Activated naive CD4-positive, alpha-beta T cell treated with anti-CD3 and anti-CD28 coated beads for 36 hours (primary cell): ENCODE measurements at places on chromosomes 13 and 19. TPM values are rescaled to one million over a fixed set of nuclear protein-coding genes. Genes with fewer than 3 reads are reported as not detected.

The SIGLEC8 gene
- total RNA-seq, result not detected

- no peak overlapping the region for H3K4me3 ChIP-seq
- no peaks in the 10 kb centered on the region for H3K36me3 ChIP-seq
- no peak for DNase-seq
- H3K4me1 ChIP-seq, result no peaks in the 10 kb centered on the region
Measured at GRCh38 chr13:87295636-87296035, 375.5 kb upstream of the SLITRK5 start.

The AMH gene
- total RNA-seq, result 2.6 TPM

GRCh38 chr19:50050406-50051227, 24.8 kb downstream of the ZNF473 start:
- H3K27ac ChIP-seq, result no peak overlapping the region
- H3K36me3 ChIP-seq, result peaks cover 25% of the 10 kb centered on the region
- peak; percentile 76 for DNase-seq

The ZSCAN1 gene
- not detected for total RNA-seq

- H3K27me3 ChIP-seq, result no peaks in the 10 kb centered on the region
- no peaks in the 10 kb centered on the region for H3K36me3 ChIP-seq
- no peaks in the 10 kb centered on the region for H3K4me1 ChIP-seq
- no peak overlapping the region for H3K27ac ChIP-seq
Measured at GRCh38 chr13:87769445-87769844, 98.3 kb downstream of the SLITRK5 start.

The USHBP1 gene
- total RNA-seq, result not detected

The KRTDAP gene
- not detected for total RNA-seq

GRCh38 chr13:99803141-99803540, 168.4 kb downstream of the ZIC5 start:
- H3K27me3 ChIP-seq, result no peaks in the 10 kb centered on the region
- no peaks in the 10 kb centered on the region for H3K4me1 ChIP-seq
- H3K36me3 ChIP-seq, result no peaks in the 10 kb centered on the region
- no peak for DNase-seq
- H3K27ac ChIP-seq, result no peak overlapping the region

DNA sequence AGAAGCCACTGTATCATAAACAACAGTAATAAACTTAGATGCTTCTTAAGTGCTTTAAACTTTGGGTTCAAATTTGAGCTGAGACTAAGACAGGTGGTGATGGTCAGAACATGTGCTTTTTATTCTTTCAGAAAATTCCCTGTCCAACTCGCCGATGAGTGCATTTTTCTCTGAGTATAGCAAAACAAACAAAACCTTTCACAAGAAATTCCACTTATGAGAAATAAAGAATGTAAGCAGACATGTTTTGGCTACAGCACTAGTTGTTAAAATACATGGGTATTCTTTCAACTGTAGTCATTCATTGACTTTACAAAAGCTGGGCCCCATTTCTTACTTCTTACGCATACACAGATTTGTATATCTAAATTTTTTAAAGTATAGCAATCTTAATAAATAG, 125.6 kb downstream of the SPRY2 start:
- no peak for DNase-seq
- H3K27me3 ChIP-seq, result no peaks in the 10 kb centered on the region
- no peaks in the 10 kb centered on the region for H3K36me3 ChIP-seq
- no peak overlapping the region for H3K27ac ChIP-seq
- no peak overlapping the region for H3K4me3 ChIP-seq
- no peaks in the 10 kb centered on the region for H3K4me1 ChIP-seq

The SULT2B1 gene
- not detected for total RNA-seq

The SIGLEC14 gene
- total RNA-seq, result not detected

The SYNGR4 gene
- 0.52 TPM for total RNA-seq

DNA sequence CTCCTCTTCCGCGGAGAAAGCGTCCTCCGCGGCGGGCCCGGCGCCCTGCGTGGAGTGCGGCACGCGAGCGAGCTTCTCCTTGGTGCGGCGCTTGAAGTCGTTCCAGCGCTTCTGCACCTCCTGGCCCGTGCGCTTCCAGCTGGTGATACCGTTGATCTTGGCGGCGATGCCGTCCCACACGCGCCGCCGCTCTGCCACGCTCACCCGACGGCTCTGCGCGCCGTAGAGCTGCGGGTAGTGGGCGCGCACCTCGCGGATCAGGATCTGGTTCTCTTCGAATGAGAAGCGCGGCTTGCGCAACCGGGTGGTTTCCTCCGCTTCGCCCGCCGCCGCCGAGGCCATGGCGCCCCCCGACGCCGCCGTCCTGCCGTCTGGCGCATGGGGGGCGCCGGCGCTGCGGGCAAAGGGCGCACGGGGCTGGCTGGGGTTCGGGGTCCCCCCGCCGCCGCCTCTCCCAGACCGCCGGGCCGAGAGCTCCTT, 941 bp downstream of the MYPOP start:
- H3K36me3 ChIP-seq, result peaks cover 4% of the 10 kb centered on the region
- peak; percentile 57 for DNase-seq
- peaks cover 12% of the 10 kb centered on the region for H3K4me1 ChIP-seq
- no peaks in the 10 kb centered on the region for H3K27me3 ChIP-seq
- no peak overlapping the region for H3K27ac ChIP-seq

DNA sequence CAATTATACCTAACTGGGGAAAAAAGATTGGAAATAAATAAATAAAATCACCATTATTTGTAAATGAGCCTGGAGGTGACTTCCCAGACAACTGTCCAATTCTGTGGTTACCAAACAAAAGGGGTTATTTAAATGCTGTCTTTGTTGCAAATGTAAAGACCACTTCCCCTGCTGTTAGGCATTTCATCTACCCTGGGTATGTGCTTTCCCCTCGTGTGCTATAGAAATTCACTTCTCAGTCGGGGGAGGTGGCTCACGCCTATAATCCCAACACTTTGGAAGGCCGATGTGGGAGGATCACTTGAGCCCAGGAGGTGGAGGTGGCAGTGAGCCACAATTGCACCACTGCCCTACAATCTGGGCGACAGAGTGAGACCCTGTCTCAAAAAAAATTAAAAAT, 101.9 kb upstream of the AKAP11 start:
- H3K4me1 ChIP-seq, result peaks cover 3% of the 10 kb centered on the region
- no peak for DNase-seq
- H3K27ac ChIP-seq, result no peak overlapping the region

DNA sequence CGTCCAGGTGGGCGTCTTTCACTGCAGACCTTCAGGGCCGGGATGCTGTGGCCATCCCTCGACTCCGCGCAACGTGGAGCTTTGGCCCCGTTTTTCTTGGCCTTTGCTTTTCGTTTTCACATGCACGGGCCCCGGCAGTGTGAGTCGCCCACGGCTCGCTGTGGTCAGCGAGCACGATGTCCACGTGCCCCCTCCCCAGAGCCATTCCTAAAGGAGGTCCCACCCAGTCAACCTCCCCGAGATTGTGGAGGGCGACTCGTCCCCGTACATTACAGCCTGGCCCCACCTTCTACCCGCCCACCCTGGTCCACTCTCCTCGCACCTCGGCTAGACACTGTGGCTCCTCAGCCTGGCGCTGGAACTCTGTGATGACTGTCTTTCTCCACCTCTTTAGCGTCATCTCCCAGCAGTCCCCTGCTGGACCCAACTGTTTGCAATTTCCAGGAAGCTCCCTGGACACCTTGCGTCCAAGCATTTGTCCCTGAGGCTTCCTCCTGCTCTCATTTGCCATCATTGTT, 405 bp downstream of the ZNF446 start:
- H3K27ac ChIP-seq, result peak overlapping the region; percentile 87
- H3K27me3 ChIP-seq, result no peaks in the 10 kb centered on the region
- no peaks in the 10 kb centered on the region for H3K36me3 ChIP-seq
- H3K4me3 ChIP-seq, result peak overlapping the region; percentile 94
- DNase-seq, result no peak
- H3K4me1 ChIP-seq, result peaks cover 13% of the 10 kb centered on the region

DNA sequence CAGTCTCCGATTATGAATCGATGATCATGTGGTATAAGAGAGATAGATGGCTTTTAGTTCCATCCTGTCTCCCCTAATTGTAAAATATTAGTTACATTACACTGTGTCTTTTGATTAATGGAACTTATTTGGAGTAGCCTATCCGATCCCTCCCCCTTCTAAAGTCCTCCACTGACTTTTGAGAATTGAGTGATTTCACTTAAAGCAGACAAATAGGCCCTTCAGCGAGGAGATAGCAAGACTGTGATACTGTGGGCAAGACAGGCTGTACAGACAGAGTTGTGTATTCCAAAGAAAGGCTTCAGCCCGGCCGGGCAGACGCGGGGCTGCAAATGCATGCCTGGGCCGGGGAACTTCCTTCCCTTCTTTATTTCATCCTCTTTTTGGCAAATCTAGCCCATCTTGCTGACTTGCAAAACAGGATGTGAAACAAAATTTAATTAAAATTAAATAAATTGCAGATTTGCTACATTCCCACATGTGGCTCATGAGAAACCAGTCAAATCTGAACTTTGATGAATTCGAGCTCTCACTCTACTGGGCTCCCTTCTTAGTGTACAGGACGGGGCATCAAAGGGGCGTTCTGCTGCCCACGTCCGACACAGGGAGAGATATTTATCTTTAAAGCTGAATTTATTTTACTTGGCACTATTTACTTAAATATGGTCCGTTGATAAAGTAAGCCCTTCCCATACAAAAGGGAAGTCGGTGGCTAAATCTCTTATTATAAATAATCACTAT, 314.8 kb downstream of the ZNF536 start:
- H3K4me1 ChIP-seq, result no peaks in the 10 kb centered on the region
- peaks cover 60% of the 10 kb centered on the region for H3K27me3 ChIP-seq
- H3K27ac ChIP-seq, result no peak overlapping the region
- H3K36me3 ChIP-seq, result no peaks in the 10 kb centered on the region
- no peak for DNase-seq
- no peak overlapping the region for H3K4me3 ChIP-seq

- no peak overlapping the region for H3K4me3 ChIP-seq
- no peak overlapping the region for H3K27ac ChIP-seq
- H3K36me3 ChIP-seq, result no peaks in the 10 kb centered on the region
- peaks cover 10% of the 10 kb centered on the region for H3K27me3 ChIP-seq
- H3K4me1 ChIP-seq, result no peaks in the 10 kb centered on the region
Measured at GRCh38 chr19:45311621-45312020, 11.1 kb downstream of the CKM start.

DNA sequence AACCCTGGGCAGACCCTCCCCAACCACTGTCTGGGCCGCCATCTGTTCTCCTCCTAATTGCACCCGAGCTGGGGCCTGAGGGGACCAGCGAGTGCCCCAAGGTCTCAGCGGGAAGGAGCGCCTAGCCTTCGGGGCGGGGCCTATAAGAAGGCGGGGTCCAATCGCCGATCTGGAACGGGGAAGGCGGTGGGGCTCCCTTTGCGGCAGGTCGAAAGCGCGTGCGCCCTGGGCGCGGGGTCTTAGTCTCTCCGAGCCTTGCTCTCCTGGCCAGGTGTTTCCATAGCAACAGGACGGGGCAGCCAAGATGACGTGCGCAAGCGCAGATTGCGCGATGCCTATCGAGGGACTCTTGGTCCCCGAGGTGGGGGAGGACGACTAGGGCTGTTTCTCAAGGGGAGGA, 2.8 kb downstream of the MAST1 start:
- H3K4me1 ChIP-seq, result peaks cover 26% of the 10 kb centered on the region
- no peak overlapping the region for H3K4me3 ChIP-seq
- no peaks in the 10 kb centered on the region for H3K36me3 ChIP-seq
- H3K27me3 ChIP-seq, result peaks cover 64% of the 10 kb centered on the region
- H3K27ac ChIP-seq, result no peak overlapping the region
- no peak for DNase-seq
